ENCODE measurements at places on chromosomes 12 and 14. TPM values are rescaled to one million over a fixed set of nuclear protein-coding genes. Genes with fewer than 3 reads are reported as not detected.

DNA sequence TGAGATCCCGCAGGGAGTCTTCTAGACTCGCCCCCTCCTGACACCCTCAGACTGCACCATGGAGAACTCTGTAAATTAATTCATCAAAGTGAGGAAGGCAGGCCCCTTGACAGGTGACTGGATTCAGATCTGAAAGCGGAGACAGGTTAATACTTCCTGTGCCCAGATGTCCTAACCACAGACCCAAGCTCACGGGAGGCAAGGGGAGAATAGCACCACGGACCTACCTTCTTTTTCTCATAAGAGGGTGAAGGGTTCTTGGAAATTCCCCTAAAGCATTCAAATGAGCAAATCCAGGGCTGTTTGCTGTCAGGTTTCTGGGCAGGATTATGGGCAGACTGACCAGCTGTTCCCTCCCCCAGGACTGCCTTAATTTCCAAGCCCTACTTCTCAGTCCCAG is 170.0 kb downstream of the ZFP36L1 start:
- no peak for DNase-seq

DNA sequence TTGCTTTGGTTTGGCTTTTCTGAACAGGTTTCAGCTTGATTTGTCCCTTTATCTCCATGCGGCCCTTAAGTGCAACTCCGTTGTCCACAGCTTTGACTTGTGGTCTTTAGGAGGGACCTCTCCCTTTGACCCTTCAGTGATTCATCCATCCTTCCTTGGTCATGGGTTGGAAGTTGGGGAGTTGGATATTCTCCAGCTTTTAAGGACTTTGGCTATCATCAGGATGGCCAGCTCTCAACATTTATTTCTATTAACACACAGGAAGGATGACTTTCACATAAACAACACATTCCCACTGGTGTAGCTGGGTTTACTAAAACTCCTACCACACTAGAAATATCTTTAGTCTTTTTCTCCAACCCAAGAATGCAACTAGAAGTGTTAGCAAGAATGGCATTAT is 50.9 kb upstream of the E2F7 start:
- DNase-seq: no peak

GRCh38 chr14:71552809-71553208 is 379.4 kb upstream of the RGS6 start:
- DNase-seq: no peak

Gene EPYC
- total RNA-seq: not detected

GRCh38 chr14:97295108-97295710 is 498.0 kb downstream of the VRK1 start:
- no peak for DNase-seq

DNA sequence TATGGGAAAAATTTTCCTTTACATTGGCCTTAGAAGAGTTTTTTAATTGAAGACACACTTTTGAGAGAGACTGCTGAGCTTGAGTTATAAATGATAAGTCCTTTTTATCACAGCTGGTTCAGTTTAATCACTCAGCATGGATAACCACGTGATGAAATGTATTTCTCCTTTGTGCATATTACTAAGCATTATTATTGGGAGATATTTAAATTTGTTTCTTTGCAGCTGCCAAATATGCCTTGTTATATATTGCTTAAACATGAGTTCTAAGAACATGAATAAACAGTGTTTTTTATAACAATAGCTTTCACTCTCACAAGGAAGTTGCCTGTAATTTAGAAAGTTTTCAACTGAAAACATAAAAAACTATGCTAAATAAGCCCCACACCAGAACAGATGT is 293.5 kb upstream of the LRFN5 start:
- DNase-seq: no peak

Gene NUMB
- 103 TPM for total RNA-seq

Measured in upper lobe of left lung (tissue), 6 donors.